ENCODE measurements at places on chromosomes 7 and 10.

- DNase-seq: no peak
Observed at GRCh38 chr10:101234333-101234732, 5.1 kb upstream of the LBX1 start.

GRCh38 chr10:52078397-52078937, 235.6 kb upstream of the DKK1 start:
- DNase-seq: no peak

DNA sequence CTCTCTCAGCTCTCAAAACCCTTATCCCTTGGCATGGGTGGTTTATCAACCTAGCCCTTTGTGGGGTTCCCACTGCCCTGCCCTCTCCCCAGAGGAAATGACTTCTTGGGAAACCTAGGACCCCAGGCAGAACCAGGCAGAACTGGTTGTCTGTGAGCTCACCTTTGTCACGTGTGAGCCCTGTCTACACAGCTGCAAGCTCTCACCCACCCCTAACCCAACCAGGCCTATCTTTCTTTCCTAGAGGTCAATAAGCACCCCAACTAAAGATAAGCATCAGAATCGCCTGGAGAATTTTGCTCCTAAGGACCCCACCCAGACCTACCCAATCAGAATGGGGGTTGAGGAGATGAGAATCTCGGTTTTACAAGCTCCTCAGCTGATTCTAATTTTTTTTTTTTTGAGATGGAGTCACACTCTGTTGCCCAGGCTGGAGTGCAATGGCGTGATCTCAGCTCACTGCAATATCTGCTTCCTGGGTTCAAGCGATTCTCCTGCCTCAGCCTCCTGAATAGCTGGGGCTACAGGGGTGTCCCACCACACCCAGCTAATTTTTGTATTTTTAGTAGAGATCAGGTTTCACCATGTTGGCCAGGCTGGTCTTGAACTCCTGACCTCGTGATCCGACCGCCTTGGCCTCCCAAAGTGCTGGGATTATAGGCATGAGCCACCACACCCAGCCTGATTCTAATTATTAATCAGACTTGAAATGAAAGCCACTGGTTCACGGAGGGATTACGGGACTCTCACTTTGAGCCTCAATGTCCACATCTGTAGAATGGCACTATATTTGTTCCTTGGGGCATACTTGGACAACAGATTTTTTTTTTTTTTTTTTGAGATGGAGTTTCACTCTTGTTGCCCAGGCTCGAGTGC, 7.5 kb upstream of the DDIT4 start:
- no peak for DNase-seq

- no peak for DNase-seq
Observed at GRCh38 chr10:74049955-74050354, 52.0 kb downstream of the VCL start.

DNA sequence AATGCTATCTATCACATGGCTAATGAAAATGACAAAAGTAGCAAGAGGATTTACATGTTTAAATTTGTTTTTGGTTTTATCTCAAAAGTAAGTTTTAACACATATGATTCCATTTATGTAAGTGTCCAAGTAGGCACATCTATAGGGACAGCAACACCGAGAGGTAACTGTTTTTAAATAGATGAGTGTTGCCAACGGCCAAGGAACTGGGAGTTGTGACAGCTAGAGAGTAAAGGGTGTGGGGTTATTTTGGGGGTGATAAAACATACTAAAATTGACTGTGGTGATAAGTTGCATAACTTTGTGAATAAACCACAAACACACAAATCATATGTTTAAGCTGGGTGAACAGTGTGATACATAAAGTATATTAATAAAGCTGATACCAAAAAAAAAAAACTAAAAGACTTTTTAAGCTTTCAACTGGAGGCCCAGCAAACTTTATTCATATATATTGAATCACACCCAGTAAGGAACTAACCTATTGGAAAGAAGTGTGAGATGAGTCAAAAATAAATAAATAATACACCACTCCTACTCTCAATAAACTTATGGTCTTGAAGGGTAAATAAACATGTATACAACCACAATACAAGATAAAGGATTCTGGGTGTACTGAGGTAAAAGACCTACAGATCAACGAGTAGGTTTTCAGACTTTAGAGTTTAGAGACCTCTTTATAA, 33.0 kb downstream of the LRRC72 start:
- no peak for DNase-seq

DNA sequence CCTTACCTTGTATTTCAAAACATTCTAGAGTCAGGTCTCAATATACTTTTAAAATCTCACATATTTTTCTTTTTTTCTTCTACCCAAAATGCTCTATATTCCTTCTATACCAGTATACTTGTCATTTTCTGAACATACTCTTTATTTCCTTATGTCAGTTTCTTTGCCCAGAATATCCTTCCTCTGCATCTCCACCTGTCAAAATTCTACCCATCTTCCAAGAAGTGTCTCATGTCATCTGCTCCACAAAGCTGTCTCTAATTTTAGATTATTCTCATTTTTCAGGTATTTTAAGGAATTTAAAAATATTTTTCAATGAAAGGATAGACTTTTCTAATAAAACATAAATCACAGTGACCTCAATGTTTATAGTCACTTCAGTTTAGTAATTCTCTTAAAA, 328.0 kb upstream of the SMIM30 start:
- no peak for DNase-seq

GRCh38 chr10:46558392-46559185, 2.1 kb upstream of the GPRIN2 start:
- DNase-seq: peak; percentile 85

GRCh38 chr7:26034391-26034790, 117.6 kb upstream of the NFE2L3 start:
- peak; percentile 1 for DNase-seq

All from osteocyte (in vitro differentiated cells).